NCI-H1930 (cell line): ENCODE measurements at places on chromosomes 11 and 22.

- no peak for DNase-seq
Observed at GRCh38 chr22:20319041-20319744, 667 bp downstream of the DGCR6L start.

DNA sequence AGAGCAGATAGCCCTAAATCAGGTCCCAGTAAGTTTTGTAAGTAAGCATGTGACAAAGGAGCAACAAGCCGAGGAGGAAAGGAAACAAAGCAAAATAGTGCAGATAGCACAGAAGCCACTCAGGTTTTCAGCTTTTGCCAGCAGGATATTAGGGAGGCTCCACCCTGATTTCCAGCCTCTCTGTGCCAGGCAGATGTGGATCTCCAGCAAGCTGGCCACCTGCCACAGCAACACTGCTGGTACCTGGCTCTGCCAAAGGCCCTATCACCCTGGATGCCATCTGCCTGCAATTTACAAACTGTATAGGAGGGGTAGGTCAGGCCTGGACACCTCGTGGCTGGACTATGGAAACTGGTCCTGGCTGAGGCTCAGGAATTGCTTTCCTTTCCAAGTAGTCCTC, 12.2 kb upstream of the NNMT start:
- no peak for DNase-seq

DNA sequence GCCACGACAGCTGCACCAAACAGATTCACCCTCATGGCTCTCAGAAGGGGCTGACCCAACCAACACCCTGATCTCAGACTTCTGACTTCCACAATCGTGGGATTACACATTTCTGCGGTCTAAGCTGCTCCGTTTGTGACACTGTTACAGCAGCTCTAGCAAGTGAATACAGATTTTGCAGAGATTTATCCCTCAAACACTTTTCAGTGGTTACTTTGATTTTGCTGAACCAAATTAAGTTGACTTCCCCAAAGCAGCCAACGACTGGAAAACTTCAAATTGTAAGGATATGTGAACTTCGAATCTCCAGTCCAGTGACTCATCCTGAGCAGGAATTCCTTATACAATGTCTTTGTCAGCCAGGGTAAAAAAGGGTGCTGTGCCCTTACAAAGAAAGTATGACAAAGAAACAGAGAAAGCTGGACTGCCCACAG, 14.8 kb upstream of the INCENP start:
- no peak for DNase-seq

DNA sequence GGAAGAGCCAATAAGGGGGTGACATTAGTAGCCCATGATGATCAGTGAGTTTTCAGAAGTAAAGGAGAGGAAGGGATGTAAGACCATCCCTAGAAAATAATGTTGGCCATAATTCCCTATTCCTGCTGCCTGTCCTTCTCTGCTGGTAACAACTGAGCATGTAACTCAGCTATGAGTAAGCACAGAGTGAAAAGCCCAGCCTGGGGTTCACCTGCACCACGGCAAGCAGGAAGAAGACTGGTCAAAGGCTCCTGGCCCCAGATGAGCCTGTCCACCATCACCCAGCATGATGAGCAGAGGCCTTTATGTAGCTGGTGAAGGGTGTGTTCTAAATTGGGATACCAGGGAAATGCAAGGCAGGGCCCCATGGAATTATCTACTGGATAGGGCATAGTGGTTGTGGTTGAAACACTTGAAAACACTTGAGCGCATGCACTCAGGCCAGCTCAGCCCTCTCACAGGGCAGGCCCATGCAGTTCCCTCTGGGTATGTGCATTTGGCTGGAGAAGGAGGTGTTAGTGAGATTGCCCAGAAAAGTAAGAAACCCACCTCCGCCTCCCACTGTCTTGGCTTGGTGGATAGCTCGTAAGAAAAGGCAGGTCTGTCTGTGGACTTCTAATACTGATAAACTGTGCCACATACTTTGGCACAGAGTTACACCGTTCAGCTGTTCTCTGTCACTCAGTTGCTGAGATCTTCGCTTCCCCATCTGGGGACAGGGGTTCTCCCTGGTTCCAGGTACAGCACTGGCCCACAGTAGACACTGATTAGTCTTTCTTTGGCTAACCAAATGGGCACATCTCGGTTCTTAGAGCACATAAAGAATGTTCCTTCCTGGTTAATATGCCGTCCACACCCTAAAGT, 86.8 kb downstream of the AMOTL1 start:
- no peak for DNase-seq

DNA sequence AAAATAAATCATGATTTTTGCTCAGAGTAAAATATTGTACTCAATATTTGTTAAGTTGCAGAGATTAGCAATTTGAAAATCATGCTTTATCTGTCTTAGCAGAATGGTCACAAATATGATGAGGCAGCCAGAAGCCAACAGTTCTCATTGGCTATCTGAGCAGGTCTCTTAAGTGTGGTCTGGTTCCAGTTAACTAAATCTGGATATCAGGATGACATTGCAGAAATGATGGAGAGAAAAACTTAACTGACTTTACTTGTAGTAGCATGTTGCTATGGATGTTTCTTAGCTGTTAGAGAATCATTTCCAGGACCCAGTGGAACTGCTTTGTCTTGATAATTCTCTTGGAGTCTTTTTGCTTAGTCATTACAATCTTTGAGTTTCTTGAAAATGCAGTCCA, 1070.3 kb downstream of the JRKL start:
- no peak for DNase-seq

- DNase-seq = no peak
Observed at GRCh38 chr22:30877662-30878515, 90.7 kb downstream of the MORC2 start.

DNA sequence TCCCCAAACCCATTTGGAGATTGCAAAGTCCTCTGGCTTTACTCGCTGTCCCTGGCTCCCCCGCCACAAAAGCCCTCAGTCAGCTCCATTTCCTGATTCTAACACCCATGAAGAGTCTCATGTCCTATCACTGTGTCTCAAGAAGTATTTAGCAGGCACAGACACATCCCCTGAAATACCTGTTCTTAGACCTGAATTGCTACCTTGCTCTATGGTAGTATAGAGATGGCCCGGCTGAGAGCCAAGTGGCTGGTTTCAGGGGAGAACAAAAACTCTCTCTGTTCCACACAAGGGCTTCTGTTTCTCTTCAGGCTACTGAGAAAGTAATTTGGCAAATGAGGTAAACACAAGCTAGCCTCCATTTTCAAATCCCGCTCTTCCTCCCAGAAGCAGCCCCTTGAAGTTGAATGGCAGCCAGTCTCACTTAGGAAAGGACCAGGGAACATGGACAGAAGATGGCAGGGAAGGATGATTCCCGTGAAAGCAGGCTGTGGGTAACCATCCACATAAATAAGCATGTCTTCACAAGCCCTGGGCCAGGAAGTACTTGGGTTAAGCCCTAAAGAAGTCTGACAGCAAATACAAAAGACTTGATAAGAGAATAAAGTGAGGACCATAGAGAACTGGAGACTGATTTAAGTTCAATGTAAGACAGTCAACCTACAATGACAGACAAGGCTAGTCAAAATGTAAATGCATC, 137.8 kb downstream of the C11orf58 start:
- no peak for DNase-seq

GRCh38 chr11:125211191-125211947, 46.8 kb downstream of the PKNOX2 start:
- no peak for DNase-seq

DNA sequence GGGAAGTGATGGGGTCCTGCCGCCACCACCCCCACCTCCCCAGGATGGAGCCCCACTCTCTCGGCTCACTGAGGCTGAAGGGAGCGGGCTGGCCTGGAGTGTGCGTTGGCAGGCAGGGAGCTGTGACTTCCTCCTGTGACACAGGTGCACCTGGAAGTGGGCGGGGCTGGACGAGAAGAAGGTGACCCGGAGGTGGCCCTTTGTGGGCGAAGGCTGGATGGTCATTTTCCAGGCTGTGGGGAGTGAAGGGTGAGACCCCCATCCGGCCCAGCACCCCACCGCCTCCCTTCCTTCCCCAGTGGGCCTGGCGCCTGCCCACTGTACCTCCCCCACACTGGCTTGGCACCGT, 15.3 kb downstream of the IL17REL start:
- no peak for DNase-seq
